ENCODE measurements at places on chromosomes 6 and 20. TPM values are rescaled to one million over a fixed set of nuclear protein-coding genes. Genes with fewer than 3 reads are reported as not detected.

EMILIN3 gene
- 0.23 TPM for total RNA-seq

FAM83B gene
- 39.5 TPM for total RNA-seq

SNX5 gene
- total RNA-seq = 117 TPM

RNF144B gene
- 5.9 TPM for total RNA-seq

ADTRP gene
- 91.9 TPM for total RNA-seq

LPA gene
- 0.22 TPM for total RNA-seq

CD24 gene
- 1,593 TPM for total RNA-seq

SPINT3 gene
- not detected for total RNA-seq

TULP4 gene
- total RNA-seq = 70.4 TPM

DNA sequence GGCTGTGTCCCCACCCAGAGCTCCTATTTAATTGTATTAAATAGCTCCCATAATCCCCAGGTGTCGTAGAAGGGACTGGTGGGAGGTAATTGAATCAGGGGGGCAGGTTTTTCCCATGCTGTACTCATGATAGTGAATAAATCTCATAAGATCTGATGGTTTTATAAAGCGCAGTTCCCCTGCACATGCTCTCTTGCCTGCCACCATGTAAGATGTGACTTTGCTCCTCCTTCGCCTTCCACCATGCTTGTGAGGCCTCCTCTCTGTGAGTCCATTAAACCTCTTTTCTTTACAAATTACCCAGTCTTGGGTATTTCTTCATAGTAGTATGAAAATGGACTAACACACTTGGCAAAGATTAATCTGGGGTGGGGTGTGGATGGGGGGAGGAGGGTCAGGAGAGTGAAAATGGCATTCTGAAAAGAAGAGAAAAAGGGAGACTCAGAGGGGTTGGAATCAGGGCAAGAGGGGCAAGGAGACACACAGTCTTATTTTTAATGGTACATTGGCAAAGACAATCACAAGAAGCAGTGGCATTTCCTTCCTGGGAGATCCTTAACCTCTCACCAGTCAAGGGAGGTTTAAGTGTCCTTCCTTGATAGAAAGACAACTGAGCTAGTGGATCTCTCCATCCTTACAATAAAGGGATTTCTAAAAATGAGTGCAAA, 37.5 kb upstream of the NOX3 start:
- no peak for DNase-seq

- no peak for DNase-seq
These were observed 27.2 kb upstream of the DDR1 start for GRCh38 chr6:30857112-30857511.

DNA sequence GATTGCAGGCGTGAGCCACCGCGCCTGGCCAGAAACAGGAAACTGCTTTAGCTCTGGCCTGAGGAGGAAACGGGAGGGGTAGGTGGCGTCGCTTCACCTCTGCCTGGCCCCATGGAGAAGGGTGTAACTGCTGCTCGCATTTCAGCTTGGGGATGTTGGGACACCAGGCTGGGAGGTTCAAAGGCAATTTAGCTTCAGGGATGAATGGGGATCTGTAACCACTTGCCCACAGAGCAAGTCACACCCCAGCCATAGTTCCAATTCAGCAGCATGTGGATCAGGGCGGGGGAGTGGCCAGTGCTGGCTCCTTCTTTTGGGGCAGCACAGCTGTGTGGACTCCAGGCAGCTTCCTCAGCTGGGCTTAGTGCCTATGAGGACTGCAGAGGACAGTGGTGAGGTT, 34.8 kb upstream of the NUP153 start:
- no peak for DNase-seq

GRCh38 chr20:53097791-53098190, 125.6 kb downstream of the TSHZ2 start:
- DNase-seq = no peak

GRCh38 chr6:83853178-83854000, at the start of gene RIPPLY2:
TSS of gene RIPPLY2 (plus strand) at chr6:83853360. CDS start at chr6:83853417, 57 bp downstream.
- DNase-seq = peak; percentile 48

- no peak for DNase-seq
These were observed 667.6 kb downstream of the TENT5A start for GRCh38 chr6:81084776-81085430.

- no peak for DNase-seq
These were observed 931 bp downstream of the UFL1 start for GRCh38 chr6:96522465-96523009.

GRCh38 chr20:46023999-46024398, 5.0 kb upstream of the SLC12A5 start:
- DNase-seq = no peak

- DNase-seq = no peak
These were observed 122.3 kb downstream of the CEBPB start for GRCh38 chr20:50312682-50313521.

DNA sequence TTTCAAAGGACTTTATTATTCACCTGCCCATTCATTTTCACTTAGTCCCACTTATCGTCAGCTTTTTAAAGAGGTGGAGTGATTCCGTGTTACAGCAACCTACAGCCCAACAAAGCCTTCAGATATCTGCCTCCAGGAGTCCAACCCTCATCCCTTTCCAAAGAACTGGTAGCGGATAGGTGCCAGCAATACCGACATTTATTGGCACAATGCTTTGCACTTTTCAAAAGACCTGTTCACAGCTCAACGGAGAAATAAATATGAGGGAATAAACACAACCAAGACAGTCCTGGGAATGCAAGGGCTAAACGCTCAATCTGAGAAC, 819 bp upstream of the MTRF1L start:
- DNase-seq = no peak

- no peak for DNase-seq
These were observed 15.5 kb downstream of the RIPOR3 start for GRCh38 chr20:50675671-50676376.

- DNase-seq = no peak
These were observed 119.9 kb downstream of the LAMP5 start for GRCh38 chr20:9634327-9634726.

DNA sequence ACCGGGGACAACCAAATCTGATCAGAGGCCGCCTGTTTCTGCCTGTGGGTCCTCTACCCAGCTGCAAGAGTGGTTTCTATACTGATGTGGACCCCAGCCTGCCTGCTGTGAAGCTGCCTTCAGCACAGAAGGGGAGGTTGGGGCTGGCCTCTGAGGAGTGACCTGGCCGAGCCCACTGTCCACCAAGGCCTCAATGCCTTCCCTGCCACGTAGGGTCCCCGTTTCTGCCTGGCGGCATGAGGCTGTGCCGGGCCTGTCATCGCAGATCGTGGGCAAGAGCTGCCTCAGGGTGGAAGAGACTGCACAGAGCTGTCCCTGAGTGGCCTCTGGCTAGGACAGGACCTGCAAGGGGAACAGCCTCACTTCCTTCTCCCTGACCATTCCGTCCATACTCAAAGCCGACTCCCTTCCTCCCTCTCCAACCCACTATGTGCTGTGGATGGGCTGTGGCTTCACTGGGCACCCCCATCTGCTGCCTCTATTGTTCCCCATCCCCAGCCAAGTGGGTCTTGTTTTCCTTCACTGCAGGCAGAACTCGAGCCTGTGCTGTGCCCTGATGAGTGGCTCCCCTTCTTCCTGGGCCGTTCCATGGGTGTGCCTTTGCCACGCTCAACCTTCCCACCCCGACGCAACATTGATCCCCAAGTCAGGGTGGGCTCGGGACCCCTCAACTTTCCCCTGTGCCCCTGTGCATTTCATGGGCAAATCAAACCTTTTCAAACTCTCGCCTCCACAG, 60.3 kb downstream of the ERMARD start:
- DNase-seq = no peak

GRCh38 chr20:53914781-53915445, 155.5 kb downstream of the BCAS1 start:
- DNase-seq = no peak

DNA sequence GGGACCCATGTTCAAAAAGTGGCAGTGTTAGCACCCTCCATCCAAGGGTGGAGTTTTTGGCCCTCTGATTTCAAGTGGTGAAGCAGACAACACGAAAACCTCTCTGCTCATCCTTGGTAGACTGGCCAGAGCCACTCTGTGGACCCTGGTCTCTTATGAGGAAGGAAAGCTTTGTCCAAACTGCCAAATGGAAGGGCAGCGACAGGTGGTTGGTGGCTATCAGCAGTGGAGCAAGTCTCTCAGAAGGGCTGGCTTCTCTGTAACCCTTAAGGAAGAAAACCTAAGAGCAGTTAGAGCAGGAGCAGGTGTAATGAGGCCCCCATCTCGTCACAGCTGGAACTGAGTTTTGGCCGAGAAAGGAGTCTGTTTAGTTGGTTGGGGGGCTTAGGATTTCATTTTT, 155.8 kb downstream of the SLC16A10 start:
- no peak for DNase-seq

DNA sequence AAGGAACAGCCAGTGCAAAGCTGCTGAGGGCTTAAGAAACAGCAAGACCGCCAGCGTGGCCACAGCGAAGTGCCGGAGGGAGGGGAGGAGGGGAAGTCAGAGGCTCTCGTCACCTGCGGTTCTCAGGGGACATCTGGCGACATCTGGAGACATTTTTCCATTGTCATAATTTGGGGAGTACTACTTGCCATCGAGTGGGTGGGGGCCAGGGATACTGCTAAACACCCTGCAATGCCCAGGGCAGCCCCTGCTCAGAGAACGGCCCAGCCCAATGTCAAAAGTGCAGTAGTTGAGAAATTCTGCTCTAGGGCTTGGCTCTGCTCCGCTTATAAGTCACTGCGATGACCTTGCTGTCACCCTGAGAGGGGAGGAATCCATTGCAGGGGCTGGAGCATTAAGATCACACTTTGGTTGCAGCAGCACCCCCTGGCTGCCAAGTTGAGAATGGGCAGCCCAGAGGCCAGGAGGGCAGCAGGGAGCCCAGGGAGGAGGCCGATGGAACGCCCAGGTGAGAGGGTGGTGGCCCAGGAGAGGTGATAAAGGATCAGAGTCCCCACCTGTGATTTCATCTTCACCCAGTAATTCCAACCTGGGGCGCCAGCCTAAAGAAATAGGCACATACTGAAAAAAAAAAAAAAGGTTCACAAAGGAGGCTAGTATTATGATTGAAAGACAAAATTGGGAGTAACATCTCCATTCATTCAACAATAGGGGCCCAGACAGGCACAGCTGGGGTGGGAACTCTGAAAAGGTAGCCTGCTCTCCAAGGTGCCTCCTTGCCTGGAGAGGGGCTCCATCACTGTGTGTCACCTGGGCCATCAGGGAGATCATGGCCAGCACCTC, 218.2 kb downstream of the BMP7 start:
- DNase-seq = peak; percentile 34

DNA sequence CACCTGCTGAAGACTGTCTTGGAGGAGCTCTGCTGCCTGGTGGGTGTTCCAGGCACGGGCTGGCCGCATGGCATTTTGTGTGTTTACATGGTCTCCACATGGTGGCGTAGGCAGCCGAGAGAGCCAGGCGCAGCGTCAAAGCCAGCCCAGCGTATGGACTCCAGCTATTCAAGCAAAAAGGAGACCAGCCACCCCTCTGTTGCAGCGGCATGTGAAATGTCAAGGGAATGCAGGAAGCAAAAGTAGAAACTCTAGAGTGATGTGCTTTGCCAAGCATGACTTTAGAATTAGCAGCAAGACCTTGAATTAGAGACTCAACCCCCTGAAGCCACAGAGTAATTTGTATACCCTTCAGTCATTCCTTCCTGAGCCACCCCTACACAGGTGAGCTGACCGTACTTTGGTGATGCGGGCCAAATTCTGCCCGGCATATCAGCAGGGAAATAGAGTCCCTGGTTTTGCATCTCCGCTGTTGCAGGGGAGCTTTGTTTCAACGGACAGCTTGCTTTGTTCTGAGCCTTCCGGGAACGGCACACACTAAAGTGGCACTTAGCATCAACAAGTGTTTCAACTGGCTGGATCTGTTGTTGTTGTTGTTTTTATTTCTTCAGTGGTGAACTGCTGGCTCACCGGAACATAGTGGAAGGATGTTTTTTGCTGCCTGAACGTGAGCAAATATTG, 48.5 kb downstream of the FNDC1 start:
- no peak for DNase-seq

- no peak for DNase-seq
These were observed 1.3 kb upstream of the SPEF1 start for GRCh38 chr20:3782597-3782996.

- DNase-seq = no peak
These were observed 86.7 kb downstream of the GMDS start for GRCh38 chr6:2158596-2159271.
